ENCODE measurements at places on chromosomes 7 and 10.

DNA sequence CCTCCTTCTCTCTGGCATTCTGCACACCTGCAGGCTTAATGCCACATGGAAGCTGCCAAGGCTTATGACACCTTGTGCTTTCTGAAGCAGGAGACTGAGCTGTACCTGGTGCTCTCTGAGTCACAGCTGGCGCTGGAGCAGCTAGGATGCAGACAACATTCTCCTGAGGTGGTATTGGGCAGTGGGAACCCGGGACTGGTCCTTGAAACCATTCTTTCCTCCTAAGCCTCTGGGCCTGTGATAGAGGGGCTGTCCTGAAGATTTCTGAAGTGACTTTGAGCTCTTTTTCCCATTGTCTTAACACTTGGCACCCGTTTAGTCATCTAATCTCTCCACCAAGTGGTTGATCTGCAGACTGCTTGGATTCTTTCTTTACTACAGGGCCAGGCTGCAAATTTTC is 508.4 kb downstream of the TFEC start:
- DNase-seq: no peak

DNA sequence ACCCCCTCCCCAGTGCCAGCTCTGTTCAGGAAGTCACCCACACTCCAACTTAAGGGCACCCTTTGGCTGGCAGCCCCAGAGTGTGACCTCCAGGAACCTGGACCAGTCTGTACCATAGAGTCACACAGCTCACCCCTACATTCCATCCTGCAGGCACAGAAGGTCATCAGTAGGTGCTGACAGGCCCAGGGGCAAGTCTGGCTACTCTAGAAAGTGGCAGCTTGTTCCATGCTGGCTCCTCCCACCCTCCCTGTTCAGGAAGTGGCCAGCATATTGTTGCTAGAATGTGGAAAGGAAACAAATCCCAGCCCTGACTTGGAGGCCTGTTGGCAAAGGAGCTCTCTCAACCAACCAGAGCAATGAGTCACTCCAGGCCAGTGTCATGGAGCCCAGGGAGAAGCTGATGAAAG is 3.2 kb upstream of the NCOA4 start:
- no peak for DNase-seq

DNA sequence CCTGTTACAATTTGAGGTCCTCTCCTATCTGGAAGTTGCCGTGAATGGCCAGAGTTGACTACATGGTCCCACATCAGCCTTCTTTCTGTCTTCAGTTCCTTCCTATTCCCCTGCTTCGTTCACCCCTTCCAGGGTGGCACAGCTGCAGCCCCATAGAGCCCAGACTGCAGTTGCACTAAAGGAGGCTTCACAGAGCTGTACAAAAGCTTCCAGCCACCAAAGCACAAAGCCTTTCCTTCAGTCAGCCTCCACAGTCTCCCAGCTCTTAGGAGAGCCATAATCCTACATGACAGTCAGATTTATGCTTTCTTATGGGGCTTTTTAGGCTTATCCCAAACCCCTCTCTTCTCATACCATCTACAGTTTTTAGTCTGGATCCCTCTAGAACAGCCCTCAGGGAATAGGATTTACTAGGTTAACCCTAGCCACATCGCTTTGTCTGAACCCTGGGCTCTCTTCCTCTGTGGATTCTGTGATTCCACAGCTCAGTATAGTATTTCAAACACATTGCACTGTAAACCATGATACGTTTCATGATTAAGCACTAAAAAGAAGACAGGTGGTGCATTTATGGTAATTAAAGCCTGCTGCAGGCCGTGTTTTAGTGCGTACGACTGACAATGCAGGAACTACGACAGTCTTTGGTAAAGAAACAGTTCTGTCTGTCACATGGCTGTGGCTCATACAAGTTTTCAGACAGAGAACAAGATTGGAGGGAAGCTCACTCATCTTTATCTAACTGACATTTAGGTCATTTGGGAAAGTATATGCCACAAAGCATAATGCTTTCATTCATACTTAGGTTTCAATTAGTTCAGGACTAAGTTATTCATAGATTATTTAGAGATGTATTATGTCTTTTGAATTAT is 208.3 kb upstream of the KMT2E start:
- no peak for DNase-seq

DNA sequence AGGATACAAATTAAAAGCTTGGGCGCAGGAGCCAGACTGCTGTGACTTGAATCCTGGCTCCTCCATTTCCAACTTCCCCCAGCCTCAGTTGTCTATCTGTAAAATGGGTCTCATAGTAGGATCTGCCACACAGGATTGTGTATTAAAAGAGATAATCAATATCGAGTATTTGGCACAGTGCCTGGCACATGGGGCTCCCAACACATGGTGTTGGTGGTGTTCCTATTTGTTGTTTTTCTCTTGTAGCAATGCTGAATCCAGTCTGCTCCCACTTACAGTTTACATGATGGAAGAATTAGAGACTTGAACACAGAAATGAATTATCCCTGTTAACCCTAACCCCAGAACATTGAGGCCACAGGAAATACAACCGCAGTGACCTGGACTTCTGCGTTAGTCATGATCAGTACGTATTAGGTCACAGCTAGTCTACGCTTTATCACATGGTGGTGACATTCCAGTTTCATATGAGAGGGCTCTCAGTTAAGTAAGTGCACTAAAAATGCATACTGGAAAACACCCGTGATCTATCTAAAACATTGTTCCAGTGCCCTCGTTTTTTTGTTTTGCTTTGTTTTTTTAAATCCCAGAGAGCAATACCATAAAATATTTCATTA is 169.5 kb upstream of the KLF14 start:
- no peak for DNase-seq

GRCh38 chr10:82922046-82922445 is 1047.1 kb downstream of the NRG3 start:
- DNase-seq: no peak

DNA sequence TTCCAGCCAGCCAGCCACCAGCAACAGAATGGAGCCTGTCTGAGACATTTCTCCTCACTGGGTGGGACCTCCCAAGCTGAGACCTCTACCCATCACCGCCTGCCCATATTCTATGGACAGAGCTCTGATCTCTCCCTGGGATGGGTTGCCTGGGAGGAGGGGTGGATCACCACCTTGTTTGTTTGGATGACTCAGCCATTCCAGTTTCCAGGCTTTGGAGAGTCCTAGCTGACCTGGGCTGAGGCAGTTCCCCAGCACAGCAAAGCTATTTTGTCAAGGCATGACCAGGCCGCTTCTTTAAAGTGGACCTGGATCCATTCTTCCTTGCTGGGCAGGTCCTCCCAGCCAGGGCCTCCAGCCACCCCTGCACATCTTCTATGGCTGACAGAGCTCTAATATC is 982.3 kb downstream of the DNAJB9 start:
- DNase-seq: no peak

DNA sequence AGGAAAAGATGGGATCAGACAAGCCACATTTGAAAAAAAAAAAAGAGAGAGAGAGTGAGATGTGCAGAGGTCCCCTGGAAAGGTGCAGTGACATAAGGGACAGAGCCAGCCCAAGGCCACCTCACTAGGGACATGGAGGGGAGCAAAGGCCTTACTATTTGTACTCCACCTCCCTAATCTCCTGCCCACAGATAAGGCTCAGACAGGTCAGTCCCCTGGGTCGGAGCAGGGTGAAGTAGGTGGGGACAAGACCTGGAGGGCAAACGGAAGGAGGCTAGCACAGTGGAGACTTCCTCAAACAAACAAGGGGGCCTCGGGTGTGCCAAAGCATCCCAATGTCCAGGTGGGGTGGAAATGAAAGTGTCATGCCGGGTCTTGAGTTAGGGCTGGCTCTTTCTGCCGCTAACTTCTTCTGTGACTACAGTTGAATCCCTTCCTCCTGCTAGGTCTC is 7.0 kb downstream of the PRF1 start:
- no peak for DNase-seq

- no peak for DNase-seq
These were observed 1285.8 kb upstream of the SORCS1 start for GRCh38 chr10:108450280-108450679.

DNA sequence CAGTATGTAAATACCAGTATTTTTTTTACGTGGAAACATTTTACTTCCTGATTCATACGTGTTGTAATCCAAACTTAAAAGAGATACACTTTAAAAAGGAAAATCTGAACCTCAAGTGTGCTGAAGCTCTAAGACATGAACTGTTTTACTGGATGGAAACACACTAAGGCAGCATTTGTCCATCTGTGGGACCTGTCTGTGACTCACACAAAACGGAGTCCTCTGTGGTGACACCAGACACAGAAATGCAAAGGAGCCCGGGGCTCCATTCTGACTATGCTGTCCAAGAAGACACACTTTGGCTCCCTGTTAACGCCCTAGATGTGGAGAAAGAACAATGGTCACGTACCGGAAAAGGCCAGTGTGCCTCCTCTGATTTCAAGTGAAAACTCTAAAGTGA is 23.9 kb downstream of the RNF133 start:
- no peak for DNase-seq

DNA sequence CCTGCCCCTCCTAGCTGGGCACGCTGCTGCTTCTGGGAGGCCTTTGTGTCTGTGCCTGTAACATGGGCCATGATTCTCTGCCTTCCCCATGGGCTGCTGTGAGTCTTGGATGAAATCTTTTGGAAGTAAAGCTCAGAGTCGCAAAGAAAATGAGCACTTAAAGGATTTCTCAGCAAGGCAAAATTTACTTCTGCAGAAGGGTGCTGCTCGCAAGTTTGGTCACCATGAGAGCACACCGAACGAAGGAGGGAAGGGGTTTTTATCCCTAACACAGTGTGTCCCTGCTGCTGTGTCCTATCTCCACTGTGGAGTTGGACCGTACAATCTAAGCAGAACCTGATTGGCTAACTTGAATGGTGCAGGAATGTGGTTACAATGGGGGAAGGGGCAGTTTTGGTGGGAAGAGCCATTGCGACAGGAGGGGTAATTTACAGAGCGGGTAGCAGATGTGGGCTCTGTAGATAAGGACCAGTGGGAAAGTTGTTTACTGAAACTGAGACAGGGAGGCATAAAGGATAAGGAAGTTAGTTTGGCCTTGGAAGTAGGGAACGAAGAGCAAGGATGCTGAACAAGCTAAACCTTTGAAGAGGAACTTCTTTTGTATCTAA is 57.5 kb downstream of the FANK1 start:
- DNase-seq: no peak

GRCh38 chr10:131818510-131819234 is 82.1 kb upstream of the PPP2R2D start:
- DNase-seq: no peak

GRCh38 chr10:62843600-62843999 is 27.4 kb upstream of the EGR2 start:
- DNase-seq: no peak

DNA sequence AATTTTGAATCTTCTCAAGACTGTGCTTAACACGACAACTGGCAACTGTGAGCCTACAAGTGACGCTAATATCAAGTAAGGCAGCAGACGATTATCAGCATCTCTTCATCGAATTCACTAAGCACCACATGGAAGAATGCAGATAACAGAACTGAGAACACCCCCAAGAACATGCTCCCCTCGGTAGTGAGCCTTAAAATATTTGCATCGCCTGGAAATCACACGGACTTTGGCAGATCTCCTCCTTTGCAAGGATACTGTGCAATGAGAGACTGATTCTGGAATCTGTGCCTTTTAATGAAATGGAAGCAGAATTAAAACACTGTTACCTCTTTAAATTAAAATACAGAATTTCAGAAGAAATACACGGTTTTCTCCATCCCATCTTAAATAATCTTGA is 38.2 kb upstream of the NEBL start:
- no peak for DNase-seq

DNA sequence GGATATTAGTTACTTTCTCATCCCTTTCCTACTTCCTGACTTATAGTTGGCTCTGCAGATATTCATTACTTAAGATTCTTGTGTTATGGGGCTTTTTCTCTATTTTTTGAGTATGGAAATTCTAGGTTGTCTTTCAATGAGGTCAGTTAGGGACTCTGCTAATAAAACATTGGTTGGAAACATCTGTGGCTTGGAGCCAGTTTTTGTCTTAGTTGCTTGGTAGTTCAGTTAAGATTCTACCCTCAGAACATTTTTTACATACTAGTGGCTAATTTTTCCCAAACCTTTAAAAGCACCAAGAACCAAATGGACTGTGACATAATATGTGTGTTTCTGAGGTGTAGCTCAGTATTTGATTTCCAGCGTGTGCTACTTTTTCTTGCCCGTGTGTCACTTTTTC is 305.6 kb upstream of the FZD1 start:
- no peak for DNase-seq

DNA sequence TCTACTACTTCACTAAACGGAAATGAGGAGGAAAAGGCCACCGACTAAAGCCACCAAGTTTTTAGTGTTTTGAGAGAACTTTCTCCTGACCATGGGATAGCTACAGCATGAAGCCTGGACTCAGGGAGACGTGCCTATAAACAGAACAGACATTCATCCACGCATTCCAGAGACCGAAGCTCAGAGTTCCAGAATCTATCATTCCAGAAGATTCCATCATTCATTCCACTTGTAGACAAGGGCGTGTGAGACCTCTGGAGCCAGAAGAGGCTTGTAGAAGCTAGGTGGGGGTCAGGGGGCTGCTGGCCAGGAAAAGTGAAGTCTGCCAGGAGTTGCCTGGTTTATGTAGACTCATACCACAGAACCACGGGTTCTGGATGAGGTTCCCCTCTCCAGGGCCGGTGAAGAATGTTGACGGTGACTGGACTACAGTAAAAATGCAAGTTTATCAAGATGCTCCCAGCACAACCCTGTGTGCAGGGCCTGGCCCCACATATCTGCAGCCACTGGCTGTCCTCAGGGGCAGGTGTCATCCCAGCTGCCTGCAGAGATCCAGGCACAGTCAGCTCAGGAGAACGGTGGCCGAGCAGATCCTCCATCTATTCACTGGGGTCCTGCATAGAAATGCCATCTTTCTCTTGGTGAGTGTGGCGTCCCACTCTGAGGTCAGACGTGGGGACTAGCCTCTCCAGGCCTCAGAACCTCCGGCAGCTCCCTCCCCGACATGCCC is 215.7 kb downstream of the USP6NL start:
- no peak for DNase-seq

- no peak for DNase-seq
These were observed 441.8 kb downstream of the RPS24 start for GRCh38 chr10:78475437-78475836.

GRCh38 chr7:30087371-30087770 is 47.4 kb upstream of the MTURN start:
- no peak for DNase-seq

- DNase-seq: peak; percentile 69
These were observed 1.5 kb downstream of the STX1A start for GRCh38 chr7:73717991-73718405.
